ENCODE measurements at places on chromosomes 3 and 15. TPM values are rescaled to one million over a fixed set of nuclear protein-coding genes. Genes with fewer than 3 reads are reported as not detected.

C3orf49 gene
- total RNA-seq, result not detected

- H3K36me3 ChIP-seq, result no peaks in the 10 kb centered on the region
- H3K27ac ChIP-seq, result no peak overlapping the region
- no peak overlapping the region for H3K4me3 ChIP-seq
These were observed 104.8 kb downstream of the MYO5A start for GRCh38 chr15:52423852-52424251.

DNA sequence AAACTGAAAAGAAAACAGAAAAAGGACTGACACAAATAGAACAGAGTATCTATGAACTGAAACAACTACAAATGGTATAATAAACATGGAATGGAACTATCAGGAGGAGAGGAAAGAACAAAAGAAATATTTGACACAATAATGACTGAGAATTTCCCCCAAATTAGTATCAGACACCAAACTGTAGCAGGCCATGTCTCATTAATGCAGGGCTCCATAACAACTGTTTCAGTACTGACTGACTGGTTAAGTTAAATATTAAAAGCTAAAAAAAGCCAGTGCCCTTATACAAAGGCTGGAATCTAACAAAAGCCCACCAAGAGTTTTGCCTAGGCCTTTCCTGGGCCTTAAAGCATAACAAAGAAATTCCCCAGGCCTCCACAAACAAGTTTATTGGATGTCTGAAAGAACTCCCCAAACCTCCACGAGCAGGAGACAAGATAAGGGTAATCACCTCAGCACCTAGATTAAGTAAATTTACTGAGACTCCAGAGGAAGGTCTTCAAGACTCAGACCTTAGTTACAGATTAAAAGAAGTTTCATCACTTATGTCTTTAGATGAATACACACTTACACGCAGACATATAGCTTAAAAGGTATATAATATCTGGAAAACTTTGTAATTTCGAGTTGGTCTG lies 45.7 kb downstream of the KPNA1 start:
- H3K4me1 ChIP-seq, result no peaks in the 10 kb centered on the region
- H3K27me3 ChIP-seq, result no peaks in the 10 kb centered on the region
- H3K36me3 ChIP-seq, result no peaks in the 10 kb centered on the region
- no peak overlapping the region for H3K4me3 ChIP-seq

GRCh38 chr15:66875588-66876420 lies 173.8 kb downstream of the SMAD6 start:
- no peak overlapping the region for H3K27ac ChIP-seq
- H3K36me3 ChIP-seq, result no peaks in the 10 kb centered on the region
- DNase-seq, result no peak
- H3K4me3 ChIP-seq, result no peak overlapping the region
- peaks cover 4% of the 10 kb centered on the region for H3K4me1 ChIP-seq
- no peaks in the 10 kb centered on the region for H3K27me3 ChIP-seq

UBA5 gene
- total RNA-seq, result 43.0 TPM

GRCh38 chr3:42509111-42509510 lies 6.7 kb downstream of the VIPR1 start:
- no peak overlapping the region for H3K27ac ChIP-seq
- peaks cover 5% of the 10 kb centered on the region for H3K27me3 ChIP-seq
- H3K4me3 ChIP-seq, result no peak overlapping the region
- DNase-seq, result no peak
- H3K4me1 ChIP-seq, result no peaks in the 10 kb centered on the region

- H3K4me3 ChIP-seq, result no peak overlapping the region
- H3K27ac ChIP-seq, result no peak overlapping the region
- DNase-seq, result no peak
- no peaks in the 10 kb centered on the region for H3K36me3 ChIP-seq
These were observed 50.6 kb downstream of the WDR76 start for GRCh38 chr15:43877371-43877770.

DNA sequence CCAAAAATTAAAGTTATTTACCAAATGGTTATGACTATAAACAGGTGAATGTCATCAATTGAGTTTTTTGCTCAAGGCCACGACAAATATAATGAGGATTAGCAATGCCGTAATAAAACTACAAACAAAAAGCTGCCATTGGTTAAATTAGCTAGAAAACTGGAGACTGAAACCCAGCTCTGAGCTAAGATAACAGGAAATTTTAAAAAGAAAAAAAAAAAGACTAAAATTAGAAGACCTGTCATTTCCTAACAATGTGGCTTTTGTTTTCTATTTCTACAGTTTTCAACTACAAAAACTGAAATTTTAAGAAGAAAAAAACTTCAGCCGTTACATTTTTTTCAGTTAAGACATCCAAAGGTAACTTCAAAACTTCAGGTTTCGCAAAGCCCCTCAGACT lies 9.7 kb downstream of the SLC12A6 start:
- DNase-seq, result no peak
- no peak overlapping the region for H3K27ac ChIP-seq
- H3K27me3 ChIP-seq, result peaks cover 1% of the 10 kb centered on the region
- peaks cover 3% of the 10 kb centered on the region for H3K36me3 ChIP-seq
- H3K4me3 ChIP-seq, result no peak overlapping the region
- H3K4me1 ChIP-seq, result no peaks in the 10 kb centered on the region

- H3K36me3 ChIP-seq, result peaks cover 10% of the 10 kb centered on the region
- no peak for DNase-seq
These were observed 52.0 kb downstream of the NTRK3 start for GRCh38 chr15:88204584-88204983.

CORO2B gene
- total RNA-seq, result 16.3 TPM

KCNMB2 gene
- 0.47 TPM for total RNA-seq

- no peak overlapping the region for H3K4me3 ChIP-seq
- H3K4me1 ChIP-seq, result no peaks in the 10 kb centered on the region
- H3K36me3 ChIP-seq, result no peaks in the 10 kb centered on the region
- H3K27ac ChIP-seq, result no peak overlapping the region
These were observed 9.7 kb downstream of the WDR5B start for GRCh38 chr3:122406198-122406597.

DNA sequence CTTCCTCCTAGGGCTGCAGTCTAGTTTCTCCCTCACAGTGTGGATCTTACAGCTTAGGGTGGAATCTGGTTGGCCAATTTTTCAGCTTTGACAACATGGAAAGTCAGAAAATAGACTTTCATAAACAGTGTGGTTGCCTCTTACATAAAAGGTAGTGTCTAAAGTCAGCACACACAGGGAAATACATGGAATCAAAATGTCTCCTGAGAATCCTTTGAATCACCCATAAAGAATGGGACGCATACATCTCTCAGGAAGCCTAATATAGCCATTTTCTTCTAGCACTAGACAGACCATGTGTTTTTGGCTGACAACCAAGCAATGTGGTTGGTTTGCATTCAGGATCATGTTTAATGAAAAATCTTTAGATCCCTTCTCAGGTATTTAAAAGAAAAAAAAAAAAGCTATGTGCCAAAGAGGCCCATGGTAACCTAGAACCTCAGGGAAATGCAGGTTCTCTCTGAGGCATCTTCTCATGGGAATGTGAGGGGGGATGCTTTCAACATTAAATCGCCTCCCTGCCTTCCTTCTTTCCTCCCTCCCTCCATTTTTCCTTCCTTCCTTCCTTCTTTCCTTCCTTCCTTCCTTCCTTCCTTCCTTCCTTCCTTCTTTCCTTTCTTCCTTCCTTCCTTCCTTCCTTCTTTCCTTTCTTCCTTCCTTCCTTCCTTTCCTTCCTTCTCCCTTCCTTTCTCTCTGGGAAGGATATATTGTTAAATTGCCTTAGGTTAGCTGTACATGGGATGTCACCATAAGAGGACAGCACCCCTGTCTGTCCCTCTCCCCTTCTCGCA lies 34.3 kb upstream of the ZBTB38 start:
- H3K27me3 ChIP-seq, result peaks cover 8% of the 10 kb centered on the region
- no peak overlapping the region for H3K4me3 ChIP-seq
- H3K36me3 ChIP-seq, result no peaks in the 10 kb centered on the region
- H3K27ac ChIP-seq, result no peak overlapping the region
- DNase-seq, result no peak

DNA sequence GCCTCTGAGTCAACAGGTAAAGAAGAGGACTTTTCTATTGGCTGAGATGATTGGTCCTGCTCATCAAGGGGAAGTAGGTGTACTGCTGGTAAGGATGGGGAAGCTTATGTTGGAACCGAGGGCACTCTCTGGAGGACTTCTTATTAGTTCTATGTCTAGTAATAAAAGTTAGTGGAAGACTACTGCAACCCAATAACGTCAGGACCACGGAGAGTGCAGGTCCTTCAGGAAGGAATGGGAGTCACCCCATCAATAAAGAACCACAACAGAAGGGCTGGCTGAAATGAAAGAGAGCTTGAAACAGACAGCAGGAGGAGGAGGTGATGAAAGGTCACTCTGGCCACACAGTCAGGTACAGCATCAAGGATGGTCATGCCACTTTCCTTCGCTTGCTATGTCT lies 68.8 kb upstream of the PRR23E start:
- H3K4me3 ChIP-seq, result no peak overlapping the region
- peaks cover 4% of the 10 kb centered on the region for H3K27me3 ChIP-seq
- H3K4me1 ChIP-seq, result no peaks in the 10 kb centered on the region
- H3K36me3 ChIP-seq, result peaks cover 3% of the 10 kb centered on the region
- no peak overlapping the region for H3K27ac ChIP-seq
- DNase-seq, result no peak

GRCh38 chr3:160986069-160986468 lies 119.1 kb downstream of the B3GALNT1 start:
- peaks cover 2% of the 10 kb centered on the region for H3K4me1 ChIP-seq
- no peak for DNase-seq
- H3K27ac ChIP-seq, result no peak overlapping the region
- no peak overlapping the region for H3K4me3 ChIP-seq
- H3K36me3 ChIP-seq, result peaks cover 15% of the 10 kb centered on the region

ADIPOQ gene
- total RNA-seq, result 0.15 TPM

NCK1 gene
- 28.4 TPM for total RNA-seq

DNA sequence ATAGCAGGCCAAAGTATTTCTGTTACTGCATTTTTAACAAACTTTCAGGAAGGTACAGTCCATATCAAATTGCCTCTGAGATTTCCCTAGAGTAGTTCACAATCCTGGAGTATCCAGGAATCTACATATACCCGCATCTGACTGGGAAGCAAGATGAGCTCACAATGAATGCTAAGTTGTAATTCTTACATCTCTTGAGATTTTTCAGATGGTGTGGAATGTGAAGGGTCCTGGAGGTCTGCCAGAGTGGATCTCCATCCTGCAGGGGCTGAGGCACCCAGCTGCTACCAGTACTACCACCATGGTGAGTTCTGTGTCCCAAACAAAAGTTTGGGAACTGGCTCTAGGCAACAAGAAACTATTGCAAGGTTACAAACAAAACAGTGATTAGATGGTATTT lies 156.7 kb upstream of the CCDC54 start:
- no peak for DNase-seq
- no peak overlapping the region for H3K27ac ChIP-seq
- H3K4me1 ChIP-seq, result no peaks in the 10 kb centered on the region

DNA sequence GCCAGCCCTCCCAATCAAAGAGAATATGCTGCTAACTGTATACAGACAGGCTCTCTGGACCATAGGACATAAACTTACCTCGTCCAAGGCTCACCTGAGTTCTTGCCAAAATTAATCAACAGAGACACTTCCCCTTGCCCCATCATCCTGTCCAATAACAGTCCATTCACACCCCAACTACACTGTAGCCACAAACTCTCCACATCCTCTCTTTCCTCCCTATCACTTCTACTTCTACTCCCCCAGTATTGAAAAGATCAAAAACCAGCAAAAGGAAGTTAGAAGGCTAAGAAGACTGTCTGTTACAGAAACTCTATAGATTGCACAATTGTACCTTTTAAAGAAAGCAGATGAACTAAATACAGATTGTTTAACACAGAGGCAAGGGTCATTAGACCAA lies 133.5 kb upstream of the STT3B start:
- H3K4me1 ChIP-seq, result no peaks in the 10 kb centered on the region
- H3K27ac ChIP-seq, result no peak overlapping the region
- no peaks in the 10 kb centered on the region for H3K27me3 ChIP-seq
- no peaks in the 10 kb centered on the region for H3K36me3 ChIP-seq
- DNase-seq, result no peak

GRCh38 chr3:59771768-59772181 lies 722.0 kb upstream of the CFAP20DC start:
- DNase-seq, result no peak
- H3K36me3 ChIP-seq, result no peaks in the 10 kb centered on the region
- no peak overlapping the region for H3K27ac ChIP-seq
- H3K4me1 ChIP-seq, result peaks cover 17% of the 10 kb centered on the region

DNA sequence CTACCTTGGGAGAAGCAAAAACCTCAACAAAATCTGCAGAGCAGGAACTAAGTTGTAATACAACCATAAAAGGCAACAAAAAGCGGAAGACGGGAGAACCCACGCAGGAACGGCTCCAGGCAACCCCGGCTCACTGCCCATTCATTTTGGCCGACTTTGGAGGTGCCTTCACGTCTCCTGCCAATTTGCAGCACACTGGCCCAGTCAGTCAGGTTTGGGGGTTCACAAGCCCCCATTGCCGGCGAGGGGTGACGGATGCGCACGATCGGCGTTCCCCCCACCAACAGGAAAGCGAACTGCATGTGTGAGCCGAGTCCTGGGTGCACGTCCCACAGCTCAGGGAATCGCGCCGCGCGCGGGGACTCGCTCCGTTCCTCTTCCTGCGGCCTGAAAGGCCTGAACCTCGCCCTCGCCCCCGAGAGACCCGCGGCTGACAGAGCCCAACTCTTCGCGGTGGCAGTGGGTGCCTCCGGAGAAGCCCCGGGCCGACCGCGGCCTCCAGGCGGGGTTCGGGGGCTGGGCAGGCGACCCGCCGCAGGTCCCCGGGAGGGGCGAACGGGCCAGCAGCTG lies 463 bp downstream of the TERC start:
- H3K27ac ChIP-seq, result peak overlapping the region; percentile 96
- peaks cover 4% of the 10 kb centered on the region for H3K36me3 ChIP-seq
- DNase-seq, result peak; percentile 52

GRCh38 chr3:169846458-169847193 lies 23.1 kb downstream of the LRRC31 start:
- no peak overlapping the region for H3K27ac ChIP-seq
- no peaks in the 10 kb centered on the region for H3K4me1 ChIP-seq
- no peak overlapping the region for H3K4me3 ChIP-seq
- no peaks in the 10 kb centered on the region for H3K36me3 ChIP-seq

DNA sequence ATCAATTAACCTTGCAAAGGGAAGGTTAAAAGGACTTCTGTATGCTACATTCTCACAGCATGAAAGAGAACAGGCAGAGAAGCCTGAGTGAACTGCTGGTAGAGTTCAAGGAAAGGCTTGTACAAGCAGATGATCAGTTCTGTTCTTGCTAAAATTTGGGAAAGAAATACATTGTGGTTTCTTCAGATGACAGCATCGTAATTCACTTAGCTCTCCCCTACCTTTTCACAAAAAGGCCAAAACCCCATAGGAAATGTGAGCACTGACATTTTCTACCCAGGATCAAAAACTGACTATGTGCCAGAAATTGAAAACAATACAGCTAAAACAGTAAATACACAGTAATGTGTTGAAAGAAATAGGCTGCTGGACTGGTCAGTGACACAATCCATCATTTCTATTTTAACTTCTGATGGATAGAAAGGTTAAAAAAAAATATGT lies 216.4 kb downstream of the DPH6 start:
- no peaks in the 10 kb centered on the region for H3K36me3 ChIP-seq
- no peaks in the 10 kb centered on the region for H3K4me1 ChIP-seq
- H3K27me3 ChIP-seq, result no peaks in the 10 kb centered on the region
- no peak overlapping the region for H3K27ac ChIP-seq
- no peak overlapping the region for H3K4me3 ChIP-seq
- no peak for DNase-seq

- H3K4me3 ChIP-seq, result no peak overlapping the region
- DNase-seq, result no peak
- H3K36me3 ChIP-seq, result no peaks in the 10 kb centered on the region
- no peak overlapping the region for H3K27ac ChIP-seq
These were observed 527.9 kb upstream of the MDFIC2 start for GRCh38 chr3:70840106-70840870.

ENTPD3 gene
- total RNA-seq, result 1.7 TPM
